ENCODE measurements at places on chromosomes 12 and 14. TPM values are rescaled to one million over a fixed set of nuclear protein-coding genes. Genes with fewer than 3 reads are reported as not detected.

PLEKHD1 gene
- total RNA-seq, result not detected

OTOGL gene
- 0.34 TPM for total RNA-seq

NGB gene
- total RNA-seq, result not detected

KLRD1 gene
- not detected for total RNA-seq
